ENCODE measurements at places on chromosomes 12 and 14.

DNA sequence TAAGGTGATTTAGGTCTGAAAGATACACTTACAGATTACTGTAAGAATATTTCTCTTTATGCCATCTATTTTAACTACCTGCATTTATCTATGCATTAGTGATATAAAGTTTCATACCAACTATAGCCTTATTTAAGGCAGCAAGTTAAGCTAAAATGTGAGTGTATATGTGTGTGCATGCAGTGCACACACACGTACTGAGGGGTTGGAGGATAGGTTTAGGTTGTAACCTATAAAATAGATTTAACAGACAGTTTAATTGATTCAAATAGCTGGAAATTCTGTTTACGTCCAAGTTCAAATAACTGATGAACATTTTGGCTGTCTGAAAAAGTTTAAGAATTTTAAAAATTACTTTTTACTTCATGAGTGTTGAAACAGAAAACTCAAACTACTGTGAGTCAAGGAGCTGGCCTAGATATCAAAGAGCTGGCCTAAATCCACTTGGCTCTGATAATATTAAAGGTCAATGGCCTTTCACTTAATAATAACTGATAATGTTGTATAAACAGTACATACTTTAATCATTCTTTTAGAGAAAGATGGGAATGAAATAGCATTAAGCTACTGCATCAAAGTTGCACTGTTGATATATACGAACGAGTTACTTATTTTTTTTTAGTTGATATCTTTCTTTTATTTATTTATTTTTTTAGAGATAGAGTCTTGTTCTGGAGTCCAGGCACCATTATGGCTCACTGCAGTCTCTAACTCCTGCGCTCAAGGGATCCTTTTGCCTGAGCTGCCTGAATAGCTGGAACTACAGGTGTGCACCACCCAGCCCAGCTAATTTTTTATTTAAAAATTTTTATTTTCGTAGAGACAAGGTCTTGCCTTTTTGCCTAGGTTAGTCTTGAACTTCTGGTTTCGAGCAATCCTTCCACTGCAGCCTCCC lies 13.8 kb upstream of the KCNJ8 start:
- DNase-seq, result no peak

DNA sequence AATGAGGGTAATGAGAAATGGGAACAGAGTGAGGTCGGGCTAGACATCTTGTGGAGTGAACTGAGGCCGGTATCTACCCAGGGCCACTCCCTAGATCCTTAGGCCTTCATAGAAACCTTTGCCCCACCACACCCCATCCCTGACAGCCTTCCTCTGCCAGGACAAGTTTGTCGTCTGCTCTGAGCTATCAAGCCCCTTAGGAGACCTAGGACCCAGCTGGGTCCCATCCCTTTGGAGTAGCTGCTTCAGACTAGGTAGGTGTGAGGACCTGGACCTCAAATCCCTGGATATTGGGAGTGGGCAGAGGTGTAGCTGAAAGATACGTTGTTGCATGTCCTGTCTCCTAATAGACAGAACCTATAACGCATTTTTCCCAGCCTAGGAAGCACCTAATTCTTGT lies at the start of gene TMEM253:
Gene TMEM253, plus strand, starts transcription at position 136 of the 400 bp plus-strand sequence. CDS start 278 bp downstream, outside the sequence.
- no peak for DNase-seq

GRCh38 chr12:55922126-55922525 lies 5.6 kb downstream of the PYM1 start:
- DNase-seq, result no peak

GRCh38 chr12:88035907-88036289 lies 6.7 kb upstream of the C12orf50 start:
- DNase-seq, result no peak

GRCh38 chr14:83646228-83646627 lies 1883.7 kb upstream of the FLRT2 start:
- no peak for DNase-seq

GRCh38 chr12:47730341-47730744 lies 5.1 kb upstream of the ENDOU start:
- DNase-seq, result no peak

- DNase-seq, result no peak
These were observed 1.3 kb downstream of the UNG start for GRCh38 chr12:109098651-109099050.

GRCh38 chr14:103697206-103697602 lies 18.0 kb downstream of the XRCC3 start:
- no peak for DNase-seq

DNA sequence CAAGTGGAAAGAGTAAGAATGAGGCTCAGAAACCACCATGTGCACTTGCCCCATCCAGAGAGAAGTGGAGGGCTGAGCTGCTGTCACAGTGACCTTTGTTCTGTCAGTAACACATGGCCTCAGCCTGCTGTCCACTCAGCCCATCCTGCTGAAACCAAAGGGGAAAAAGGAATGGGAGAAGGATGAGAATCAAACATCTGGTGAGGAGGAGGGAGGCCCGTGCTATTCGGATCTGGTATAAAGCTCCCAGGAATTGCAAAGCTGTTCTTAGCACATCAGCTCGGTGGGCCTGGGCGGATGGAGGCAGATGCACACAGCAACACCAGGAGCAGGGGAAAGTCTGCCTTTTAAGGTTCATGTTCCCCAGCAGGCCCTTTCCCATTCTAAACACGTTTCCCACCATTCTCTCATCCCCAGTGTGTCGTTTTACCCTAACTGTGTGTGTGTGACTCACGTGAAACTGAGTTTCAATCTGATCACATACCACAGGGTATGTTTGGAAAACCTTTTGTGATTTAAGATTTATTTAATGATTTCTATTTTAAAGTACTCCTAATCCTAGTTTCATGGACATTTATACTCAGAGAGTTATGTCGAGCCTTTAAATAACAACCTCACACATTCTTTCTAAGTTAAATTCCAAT lies 36.8 kb downstream of the RTRAF start:
- no peak for DNase-seq

DNA sequence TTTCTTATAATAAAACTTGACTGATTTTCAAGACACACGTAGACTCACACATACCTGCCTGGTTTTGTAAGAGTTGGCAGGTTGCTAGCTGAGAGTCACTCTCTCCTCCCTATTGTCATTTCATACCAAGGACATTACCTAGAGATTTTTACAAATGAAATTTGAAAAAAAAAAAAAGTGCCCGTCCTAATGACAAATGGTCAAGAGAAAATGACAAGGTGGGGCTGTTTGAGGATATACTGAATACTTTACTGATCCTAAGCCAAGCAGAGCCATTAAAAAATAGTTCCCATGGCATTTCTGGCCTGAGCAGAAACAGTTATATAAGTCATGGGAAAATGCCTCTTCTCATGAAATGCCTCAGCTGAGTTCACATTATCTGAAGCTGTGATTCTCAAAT lies 150.2 kb downstream of the DYRK2 start:
- no peak for DNase-seq

DNA sequence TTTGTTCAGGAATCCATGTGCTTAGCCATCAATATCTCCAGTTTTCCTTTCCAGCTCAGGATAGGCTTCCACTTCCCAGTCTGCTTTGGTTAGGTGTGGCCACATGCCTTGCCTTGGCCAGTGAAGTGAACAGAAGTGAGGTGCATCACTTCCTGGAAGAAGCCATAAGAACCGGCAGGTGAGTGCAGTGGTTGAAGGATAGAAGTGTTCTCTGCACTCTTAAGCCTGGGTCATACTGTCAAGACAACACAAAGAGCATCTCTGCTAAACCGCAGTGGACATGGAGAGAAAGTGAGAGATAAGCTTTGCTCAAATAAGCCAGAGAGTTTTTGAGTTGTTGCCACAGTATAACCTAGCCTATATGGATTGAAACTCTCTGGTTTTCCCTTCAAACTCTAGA lies 11.4 kb downstream of the GNG2 start:
- DNase-seq, result no peak

DNA sequence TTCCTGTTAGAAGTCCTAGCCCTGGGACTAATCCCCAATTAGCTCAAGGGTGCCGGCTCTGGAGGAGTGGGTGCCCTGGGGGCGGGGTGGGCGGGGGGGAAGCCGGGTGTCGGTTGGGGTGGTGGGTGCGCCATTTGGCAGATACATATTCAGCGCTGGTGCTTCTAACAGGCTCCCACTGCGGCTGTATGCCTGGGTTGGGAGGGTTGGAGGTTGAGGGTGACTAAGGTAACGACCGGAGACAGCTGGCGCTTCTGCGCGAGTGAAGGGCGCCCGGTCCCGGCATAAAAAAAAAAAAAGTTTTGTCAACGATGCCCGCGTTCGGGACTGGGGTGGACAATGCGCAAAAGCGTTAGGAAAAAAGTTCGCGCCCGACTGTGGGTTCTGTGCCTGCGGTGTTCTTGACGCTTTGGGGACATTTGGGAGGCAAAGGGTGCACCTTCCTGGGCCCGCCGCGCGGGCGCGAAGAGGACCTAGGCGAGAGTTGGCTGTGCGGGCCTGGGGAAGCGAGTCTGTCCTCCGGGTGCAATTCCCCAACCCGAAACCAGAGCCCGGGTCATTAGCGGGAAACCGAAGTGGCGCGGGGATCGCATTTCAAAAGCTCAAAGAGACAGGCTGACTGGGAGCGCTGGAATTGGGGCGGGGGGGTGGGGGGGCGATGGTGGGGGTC lies 19.2 kb downstream of the TBX3 start:
- DNase-seq, result no peak

DNA sequence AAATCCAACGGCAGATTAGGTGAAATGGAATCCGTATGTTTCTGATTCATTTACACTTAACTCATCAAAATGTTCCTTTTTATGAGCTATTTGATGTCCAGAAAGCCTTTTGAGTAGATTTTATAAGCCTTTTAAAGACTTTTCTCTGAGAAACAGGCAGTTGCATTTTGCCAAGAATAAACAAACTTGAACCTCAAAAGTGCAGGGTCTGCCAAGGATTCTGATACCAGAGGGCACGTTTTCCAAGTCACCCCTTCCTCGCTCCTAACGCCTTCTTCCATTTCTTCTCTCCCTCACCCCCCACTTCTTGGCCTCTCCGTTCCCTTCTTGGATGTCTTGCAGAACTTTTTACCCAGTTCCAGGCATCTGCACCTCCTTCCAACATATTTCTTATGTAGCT lies 200.6 kb upstream of the TBX3 start:
- DNase-seq, result no peak

- no peak for DNase-seq
These were observed 15.4 kb downstream of the SYNE2 start for GRCh38 chr14:63867933-63868921.

- DNase-seq, result no peak
These were observed 916 bp upstream of the CHPT1 start for GRCh38 chr12:101696251-101697196.

DNA sequence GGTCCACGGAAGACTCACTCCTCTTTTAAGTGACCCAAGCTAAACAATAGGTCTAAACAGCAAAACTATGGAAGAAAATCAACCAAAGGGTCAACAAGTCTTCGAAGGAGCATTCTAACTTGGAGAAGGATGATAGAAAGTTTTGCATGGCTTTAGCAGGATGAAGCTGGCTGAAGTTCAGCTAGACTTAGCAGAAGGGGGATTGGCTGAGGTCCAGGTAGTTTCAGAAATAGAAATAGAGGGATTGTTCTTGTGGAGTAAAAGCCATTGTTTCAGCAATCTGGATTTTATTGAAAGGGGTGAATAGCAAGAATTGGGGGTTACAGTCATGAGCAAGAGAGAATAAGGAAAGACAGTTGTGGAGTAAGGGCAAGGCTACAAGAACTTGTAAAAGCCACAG lies 84.7 kb upstream of the TSPAN8 start:
- no peak for DNase-seq

DNA sequence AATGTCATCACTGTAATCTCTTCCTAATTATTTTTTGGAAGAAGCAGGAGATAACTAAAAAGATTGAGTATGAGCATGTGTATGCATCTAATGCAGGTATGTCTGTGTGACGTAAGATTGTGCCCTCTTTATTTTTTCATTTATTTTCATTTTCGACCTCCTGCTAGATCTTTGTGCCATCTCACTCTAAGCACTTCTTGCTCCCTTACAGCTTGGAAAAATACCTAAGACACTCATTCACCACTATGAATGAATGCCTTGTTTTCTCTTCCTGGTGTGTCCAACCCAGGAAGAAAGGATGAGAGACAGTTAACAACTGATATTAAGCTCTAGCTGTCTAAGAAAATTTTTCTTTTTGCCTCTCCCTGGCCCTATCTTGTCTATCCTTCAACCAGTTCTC lies 76.8 kb upstream of the CISTR start:
- no peak for DNase-seq

DNA sequence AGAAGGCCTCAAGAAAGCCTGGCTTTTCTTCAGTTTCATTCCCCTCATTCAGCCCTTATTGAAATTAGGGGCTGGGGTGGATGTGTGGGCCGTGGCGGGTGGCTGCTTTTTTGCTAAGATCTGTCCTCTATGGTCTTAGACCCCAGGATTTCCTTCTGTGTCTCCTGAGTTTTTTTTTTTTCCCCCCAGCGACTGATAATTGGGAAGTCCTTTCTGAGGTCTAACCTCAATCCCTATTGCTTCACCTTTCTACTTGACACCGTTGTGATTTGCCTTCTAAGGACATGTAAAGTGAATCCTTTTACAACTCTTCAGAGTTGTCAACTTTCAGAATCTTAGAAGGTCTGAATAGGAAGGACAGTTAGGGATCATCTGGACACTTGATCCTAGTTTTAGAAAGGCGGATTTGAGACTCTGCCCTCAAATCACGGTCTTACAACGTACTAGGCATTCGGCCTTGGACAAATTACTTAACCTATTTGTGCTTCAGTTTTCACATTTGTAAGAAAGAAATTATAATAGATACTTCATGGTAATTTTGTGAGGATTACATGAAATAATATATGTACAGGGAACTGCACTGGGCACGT lies 4.4 kb downstream of the GPR84 start:
- no peak for DNase-seq

DNA sequence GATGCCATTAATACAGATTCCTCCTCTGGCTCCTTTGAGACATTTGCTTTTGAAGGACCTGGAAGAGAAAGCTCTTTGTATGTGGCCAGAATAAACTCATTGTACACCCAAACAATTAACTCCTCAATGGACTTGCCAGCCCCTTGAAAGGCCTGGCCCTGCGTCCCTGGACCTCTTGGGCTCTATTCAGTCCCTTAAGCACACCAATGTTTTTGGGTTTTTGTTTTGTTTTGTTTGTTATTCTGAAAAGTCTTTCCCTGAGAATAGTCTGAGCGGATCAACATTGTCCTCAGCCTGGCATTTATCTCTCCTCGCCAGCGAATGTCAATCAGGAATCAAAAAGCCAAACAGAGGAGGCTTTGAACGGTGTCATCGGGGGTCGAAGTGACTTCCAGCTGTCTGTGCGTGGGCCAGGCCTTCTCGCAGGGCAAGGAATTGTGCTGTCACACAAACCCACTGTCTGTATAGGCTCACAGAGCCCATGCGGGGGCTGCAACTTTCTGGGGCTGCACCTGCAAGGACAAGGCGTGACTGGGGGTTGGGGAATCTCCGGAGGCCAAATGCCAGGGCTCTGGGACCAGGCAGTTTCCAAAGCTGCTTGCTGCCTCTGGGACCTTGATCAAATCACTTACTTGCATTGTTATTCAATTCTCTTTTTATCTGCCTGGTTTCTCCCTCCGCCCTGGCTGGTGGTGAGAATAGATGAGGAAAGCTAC lies 108.3 kb downstream of the SMOC1 start:
- DNase-seq, result no peak

- DNase-seq, result no peak
These were observed 90.5 kb downstream of the CHST11 start for GRCh38 chr12:104547235-104547634.

- no peak for DNase-seq
These were observed 71.6 kb downstream of the PDE6H start for GRCh38 chr12:15044471-15044870.
